ENCODE measurements at places on chromosomes 1 and 21.

- no peak for DNase-seq
These were observed 3.8 kb downstream of the RIMS3 start for GRCh38 chr1:40661678-40662077.

GRCh38 chr1:90340606-90341005, 345.7 kb downstream of the ZNF326 start:
- DNase-seq: no peak

DNA sequence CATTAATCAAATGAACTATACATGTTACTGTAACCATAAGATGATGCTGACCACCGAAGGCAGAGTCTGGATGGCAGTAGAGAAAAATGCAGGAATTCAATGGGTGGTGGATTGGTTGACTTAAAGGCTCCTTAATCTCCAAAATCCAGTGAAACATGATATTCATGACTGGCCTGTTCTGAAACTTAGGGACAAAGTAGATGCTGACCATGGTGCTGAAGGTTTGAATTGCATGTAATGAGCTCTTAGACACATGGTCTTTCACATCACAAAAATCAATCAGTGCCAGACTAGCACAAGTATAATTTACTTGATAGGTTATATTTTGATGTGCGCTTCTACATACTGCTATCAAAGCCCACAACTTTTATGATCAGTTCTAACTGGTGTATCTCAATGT, 30.9 kb upstream of the NTMT2 start:
- no peak for DNase-seq

GRCh38 chr1:11868331-11868980, 9.7 kb upstream of the NPPB start:
- DNase-seq: no peak

- no peak for DNase-seq
These were observed 153.5 kb downstream of the RERE start for GRCh38 chr1:8663915-8664329.

DNA sequence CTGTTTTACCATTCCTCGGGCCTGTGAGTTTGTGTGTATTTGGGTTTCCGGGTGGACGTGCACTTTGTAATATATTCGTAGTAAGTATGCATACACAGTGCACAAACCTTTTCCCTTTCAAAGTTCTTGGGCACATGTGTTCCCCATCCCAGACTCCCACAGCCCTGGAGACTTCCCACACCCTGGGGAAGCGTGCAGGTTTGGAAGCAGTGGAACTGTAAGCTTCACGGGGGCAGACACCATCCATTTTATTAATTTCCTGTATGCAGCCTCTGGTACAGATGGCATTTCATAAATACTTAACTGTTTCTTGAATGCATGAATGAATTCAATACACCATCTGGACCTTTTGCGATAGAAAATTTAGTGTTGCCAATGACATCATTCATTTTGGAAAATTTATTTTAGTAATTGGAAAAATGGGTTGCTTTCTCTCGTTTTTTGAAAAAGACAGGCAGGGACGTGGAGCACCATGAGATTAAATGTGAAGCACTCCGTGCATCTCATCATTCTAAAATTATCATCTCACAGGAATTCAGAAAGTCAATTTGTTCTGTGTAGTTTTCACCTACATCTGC, 10.8 kb downstream of the ETS2 start:
- no peak for DNase-seq

GRCh38 chr1:81559662-81560350, 240.9 kb upstream of the ADGRL2 start:
- no peak for DNase-seq

DNA sequence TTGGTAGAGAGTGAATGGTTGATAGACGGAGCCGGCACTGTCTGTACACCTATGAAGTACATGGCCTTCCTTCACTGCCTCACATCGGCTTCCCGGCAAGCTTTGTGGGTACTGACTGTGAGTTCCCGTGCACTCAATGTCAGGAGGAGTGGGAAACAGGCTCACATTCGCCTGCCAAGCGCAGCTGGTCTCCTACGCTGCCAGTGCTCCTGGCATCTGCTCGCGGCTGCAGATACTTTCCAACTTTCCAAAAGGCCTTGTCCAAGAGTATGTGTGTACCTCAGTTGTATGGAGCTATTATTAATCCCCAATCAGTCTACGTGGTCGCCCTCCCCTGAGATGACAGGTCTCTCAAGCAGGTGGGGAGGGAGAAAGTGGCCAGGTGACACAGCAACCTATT, 180.8 kb downstream of the ZSCAN20 start:
- DNase-seq: no peak

- no peak for DNase-seq
These were observed 21.9 kb downstream of the SH2D2A start for GRCh38 chr1:156794506-156795373.

GRCh38 chr1:194437135-194437534, 1250.7 kb upstream of the B3GALT2 start:
- no peak for DNase-seq

DNA sequence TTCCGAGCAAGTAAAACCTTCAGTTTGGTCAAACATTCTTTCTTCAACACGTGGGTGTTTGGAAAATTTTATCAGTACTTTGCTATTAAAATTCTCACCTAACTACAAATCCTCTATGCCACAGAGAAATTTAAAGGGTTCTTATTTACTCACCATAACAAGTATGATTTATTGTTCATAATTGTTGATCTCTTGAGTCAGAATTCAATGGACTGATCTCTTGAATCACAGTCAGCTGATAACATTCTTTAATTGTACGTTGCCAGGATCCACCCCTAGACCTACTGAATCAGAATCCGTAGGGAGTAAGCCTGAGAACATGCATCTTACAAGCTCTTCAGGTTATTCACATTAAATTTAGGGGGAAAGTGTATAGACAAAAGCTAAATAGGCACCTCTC, 51.2 kb downstream of the DIPK1A start:
- no peak for DNase-seq

GRCh38 chr1:59543211-59543668, 246.3 kb downstream of the FGGY start:
- DNase-seq: no peak

DNA sequence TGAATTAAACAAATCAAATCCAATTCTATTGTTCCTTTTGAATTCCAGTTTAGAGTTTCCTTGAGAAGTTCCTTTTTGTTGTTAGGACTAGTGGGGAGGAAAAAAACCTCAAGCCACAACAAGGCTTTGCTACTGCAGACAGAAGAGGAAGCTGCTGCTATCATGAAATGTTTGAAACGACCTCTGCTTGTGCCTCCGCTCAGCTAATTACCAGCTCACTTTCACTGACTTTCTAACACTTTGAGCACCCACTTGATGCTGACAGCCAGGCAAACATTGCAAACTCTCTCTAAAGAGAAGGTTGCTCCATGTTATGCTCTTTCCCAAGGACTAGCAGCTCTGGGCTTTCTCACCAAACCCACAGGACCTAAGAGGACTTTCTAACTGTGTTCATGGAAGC, 203.9 kb upstream of the PROX1 start:
- no peak for DNase-seq

GRCh38 chr1:203180611-203181330, 5.1 kb upstream of the MYBPH start:
- DNase-seq: no peak

DNA sequence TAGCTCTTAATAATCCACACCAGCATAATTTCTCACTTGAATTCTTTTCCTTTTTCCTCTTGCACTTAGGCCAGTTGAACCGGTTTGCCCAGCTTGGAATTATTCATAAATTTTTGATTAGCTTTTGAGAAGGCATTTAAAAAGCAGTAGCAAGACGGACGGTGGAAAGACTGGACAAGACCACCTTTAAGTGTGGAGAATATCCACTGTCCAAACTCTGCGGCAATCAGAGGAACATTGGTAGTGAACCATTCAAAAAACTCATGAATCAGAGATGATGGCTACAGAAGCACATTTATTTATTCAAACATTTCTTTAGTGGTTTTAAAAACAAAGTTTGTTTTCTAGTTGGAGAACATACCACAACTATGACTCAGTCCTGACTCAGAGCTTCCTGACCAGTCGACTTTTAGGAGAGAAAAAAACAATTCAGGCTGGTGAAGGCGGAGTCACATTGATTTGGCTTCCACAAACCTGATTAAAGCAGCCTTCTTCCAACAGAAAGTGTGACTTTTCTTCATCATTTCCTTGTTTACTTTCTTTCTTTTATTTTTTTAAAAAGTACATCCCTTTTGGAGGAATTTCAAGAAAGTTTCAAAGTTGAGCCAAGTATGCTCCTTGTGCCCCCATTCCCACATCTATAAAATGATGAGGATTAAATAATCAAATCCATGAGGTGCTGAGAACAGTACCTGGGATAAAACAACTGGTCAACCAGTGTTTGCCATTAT, 128.8 kb downstream of the ADSS2 start:
- DNase-seq: no peak

- DNase-seq: no peak
These were observed 81.9 kb upstream of the EDN2 start for GRCh38 chr1:41566274-41566885.

GRCh38 chr1:70864302-70864701, 183.3 kb downstream of the PTGER3 start:
- DNase-seq: no peak

GRCh38 chr1:168966217-168966616, 140.3 kb upstream of the ATP1B1 start:
- no peak for DNase-seq

GRCh38 chr1:246907472-246907871, 24.3 kb downstream of the AHCTF1 start:
- no peak for DNase-seq

DNA sequence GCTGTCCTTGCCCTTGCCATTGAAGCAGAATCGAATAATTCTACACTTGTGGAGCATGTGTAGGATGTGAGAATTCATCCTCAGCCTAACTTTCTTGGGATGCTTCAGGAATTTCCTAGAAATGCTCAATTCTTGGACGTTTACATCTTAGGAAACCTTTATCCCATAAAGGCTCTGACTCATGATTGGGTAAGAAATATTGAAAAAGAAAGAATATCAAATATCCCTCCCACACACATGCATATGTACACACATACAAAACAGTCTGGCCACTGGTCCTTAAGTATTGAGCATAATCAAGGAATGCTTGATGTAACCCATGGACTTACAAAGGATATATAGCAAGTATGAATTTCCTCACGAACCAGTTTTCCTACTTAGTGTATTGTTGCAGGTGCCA, 83.9 kb upstream of the IPO9 start:
- no peak for DNase-seq
